NCI-H1105 treated with DMSO at 0.1 percent for 48 hours (cell line): ENCODE measurements at places on chromosomes 3 and 15.
A peak's percentile ranks its signal among the peaks of the same experiment; 100 is the strongest.

- no peak for DNase-seq
Measured at GRCh38 chr15:91223863-91224262, 123.8 kb downstream of the SV2B start.

DNA sequence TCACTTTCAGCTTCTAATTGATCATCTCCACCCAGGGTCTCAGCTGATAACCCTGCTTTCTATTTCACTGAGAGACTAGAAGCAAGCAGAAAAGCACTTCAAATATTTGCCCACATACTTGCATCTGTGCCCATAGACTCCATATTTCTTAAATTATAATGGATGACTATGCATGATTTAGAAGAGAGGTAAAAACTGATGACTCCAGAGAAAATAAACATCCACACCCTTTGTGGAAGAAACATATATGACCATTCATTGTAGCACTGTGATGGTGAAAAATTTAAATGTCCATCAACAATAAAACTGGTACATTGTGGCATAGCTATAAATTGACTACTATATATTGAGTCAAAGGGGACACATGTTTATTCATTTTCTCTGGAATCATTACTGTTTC, 7.1 kb upstream of the IGF2BP2 start:
- DNase-seq, result no peak

DNA sequence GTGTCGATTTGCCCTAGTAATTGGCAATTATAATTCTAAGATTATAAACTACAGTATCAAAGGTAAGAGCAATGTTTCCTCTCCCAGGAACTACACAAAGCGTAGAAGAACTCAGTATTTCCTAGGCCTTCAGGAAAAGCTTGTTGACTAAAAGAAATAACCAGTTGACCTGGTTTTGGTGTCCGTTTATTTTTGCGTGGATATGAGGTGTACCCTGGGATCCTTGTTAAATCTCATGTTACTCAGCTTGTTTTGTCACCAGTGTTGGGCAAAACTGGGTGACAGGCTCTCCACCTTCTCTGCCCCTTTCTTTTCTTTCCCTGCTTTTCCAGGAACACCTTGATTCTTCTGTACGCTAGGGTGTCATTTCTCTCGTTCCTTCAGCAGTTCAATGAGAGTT, 97.2 kb downstream of the CACNA1D start:
- DNase-seq, result no peak

DNA sequence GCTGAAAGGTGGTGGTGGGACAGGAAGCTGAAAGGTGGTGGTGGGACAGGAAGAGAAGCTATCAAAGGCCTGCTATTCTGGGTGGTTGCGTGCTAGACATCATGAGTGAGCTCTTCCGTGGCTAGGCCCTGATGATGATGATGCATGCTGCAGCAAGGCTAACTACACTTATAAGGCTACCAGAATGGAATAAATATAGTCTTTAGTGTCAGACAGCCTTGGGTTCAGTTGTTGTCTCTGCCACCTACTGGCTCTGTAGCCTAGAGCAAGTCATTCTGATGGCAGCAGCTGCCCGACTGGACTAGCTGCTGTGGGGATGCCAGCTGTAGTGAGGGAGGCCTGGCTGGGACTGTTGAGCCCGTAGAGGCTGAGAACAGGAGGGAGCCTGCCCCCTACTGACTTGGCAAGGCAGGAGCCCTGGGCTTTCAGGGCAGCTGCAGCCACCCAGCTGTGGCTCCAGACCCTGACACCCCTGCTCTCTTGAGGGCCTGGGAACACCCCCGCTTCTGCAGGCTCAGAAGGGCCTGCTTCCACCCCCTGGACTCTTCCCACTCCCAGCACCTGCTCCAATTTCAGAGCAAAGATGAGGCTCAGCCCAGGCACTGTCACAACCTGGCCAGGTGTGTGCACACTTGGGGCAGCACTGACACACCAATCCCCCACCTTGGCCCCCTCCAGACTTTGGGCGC, 21.4 kb upstream of the ZBED2 start:
- DNase-seq, result no peak

GRCh38 chr3:177110895-177111294, 86.4 kb downstream of the TBL1XR1 start:
- no peak for DNase-seq

- DNase-seq, result no peak
Measured at GRCh38 chr3:114496874-114497273, 203.0 kb downstream of the TIGIT start.

DNA sequence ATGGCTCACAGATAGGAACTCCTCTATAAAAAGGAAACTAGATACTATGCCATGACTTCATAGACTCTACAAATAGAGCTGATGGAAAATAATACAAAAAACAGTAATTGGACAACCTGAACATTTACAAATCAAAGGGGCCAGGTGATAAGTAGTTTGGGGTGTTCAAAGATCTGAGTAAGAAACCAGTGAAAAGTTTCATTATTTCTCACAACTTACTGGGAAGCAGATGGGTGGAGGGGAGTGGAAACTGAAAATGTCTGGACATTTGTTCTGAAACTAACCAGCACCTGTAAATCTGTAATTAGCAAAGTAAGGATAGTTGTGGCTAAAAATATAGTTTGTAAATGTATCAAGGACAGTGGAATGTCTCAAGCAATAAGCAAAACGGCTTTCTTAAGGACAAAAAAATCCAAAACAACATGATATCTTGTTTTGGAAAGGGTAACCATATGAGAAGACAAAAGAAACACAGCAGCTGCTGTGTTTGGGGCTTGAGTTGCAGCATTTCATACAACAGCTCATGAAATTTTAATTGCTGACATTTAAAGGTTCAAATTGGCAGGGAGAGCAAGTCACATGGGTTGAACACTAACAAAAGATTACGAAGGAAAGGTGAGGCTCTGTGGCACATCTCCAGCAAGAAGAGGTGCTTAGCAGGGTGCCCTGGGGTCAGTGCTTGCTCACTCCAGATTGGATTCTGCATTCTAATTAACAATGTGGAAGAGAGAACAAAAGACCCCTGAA, 26.8 kb upstream of the THBS1 start:
- DNase-seq, result peak; percentile 92

- no peak for DNase-seq
Measured at GRCh38 chr3:66983101-66983500, 15.0 kb upstream of the KBTBD8 start.

DNA sequence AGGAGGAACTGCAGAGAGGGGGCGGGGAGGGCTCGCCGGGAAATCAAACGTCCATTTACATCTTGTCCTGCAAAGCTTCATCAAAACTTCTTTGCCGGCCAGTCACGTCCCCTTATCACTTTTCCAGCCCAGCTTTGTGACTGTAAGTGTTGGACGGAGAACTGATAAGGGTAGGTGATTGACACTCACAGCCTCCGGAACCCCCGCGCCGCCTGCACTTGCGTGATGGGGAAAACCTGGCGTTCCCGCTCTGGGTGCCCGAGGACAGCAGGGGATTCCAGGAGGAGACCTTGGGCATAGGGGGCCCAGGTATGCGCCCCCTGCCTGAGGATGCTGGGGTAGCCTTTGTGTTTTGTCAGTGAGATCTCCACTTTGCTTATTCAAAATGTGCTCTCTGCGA, 72.8 kb upstream of the ANKRD34C start:
- no peak for DNase-seq

GRCh38 chr3:146929696-146930095, 324.6 kb upstream of the PLSCR5 start:
- no peak for DNase-seq

DNA sequence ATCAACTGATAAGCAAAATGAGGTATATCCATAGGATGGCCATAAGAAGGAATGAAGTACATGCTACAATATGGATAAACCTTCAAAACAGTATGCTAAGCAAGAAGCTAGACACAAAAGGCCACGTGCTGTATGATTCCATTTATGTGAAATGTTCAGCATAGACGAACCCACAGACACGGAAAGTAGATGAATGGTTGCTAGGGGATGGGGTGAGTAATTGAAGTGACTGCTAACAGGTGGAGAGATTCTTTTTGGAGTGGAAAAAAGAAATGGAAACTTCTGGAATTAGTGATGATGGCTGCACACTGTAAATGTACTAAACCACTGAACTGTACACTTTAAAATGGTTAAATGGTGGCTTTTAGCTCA, 630 bp upstream of the EFCAB12 start:
- DNase-seq, result no peak

GRCh38 chr15:49915822-49916221, 203.2 kb downstream of the ATP8B4 start:
- no peak for DNase-seq
